ENCODE measurements at places on chromosomes 2 and 18.

DNA sequence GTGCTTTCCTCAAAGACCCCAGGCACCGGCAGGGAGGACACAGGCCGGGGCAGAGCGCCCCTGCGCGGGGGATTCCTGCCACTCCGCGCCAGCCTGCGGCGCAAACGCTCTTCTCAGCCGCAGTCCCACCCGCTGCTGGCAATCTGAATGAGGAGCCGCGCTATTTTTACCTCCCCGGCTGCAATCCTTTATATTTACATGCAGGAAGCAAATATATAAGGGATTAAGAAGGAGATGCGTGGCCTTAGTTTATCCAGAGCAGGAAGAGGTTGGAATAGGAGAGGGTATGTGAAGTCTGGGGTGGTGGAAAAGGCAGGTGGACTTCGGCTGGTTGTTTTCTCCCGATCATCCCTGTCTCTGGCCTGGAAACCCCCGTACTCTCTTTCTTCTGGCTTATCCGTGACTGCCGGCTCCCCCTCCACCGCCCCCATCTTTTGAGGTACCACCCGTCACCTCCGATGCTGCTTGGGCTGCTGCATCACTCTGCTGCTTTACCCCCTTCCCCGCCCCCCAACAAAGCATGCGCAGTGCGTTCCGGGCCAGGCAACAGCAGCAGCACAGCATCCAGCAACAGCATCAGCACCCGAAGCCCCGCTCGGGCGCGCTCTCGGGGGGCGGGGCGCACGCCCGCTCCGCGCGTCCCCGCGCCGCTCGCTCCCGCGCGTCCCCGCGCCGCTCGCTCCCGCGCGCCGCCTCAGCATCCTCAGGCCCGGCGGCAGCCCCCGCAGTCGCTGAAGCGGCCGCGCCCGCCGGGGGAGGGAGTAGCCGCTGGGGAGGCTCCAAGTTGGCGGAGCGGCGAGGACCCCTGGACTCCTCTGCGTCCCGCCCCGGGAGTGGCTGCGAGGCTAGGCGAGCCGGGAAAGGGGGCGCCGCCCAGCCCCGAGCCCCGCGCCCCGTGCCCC, at the start of gene ADAM23:
TSS of gene ADAM23 (plus strand) at position 700 of the 902 bp plus-strand sequence. CDS start 335 bp downstream, outside the sequence.
- DNase-seq = no peak

DNA sequence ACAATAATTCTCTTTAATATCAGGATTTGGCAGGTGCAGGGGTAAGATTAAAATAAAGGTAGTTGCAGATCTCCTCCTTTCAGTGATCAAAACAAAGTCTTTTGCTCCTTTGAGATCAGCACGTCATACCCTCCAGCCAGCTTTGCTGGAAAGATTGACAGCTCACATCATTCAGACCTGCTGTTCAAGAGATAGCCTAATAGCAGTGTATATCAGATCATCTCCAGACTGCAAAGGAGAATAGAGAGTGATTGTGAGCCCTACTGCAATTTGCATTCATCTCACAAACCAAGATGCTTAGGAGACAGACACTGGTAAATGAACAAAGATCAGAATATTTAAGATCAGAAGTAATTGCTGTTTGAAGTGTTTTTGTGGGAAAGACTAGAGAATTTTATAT, 135.8 kb upstream of the DSEL start:
- no peak for DNase-seq

GRCh38 chr2:30886080-30886479, 78.8 kb upstream of the CAPN13 start:
- DNase-seq = no peak

DNA sequence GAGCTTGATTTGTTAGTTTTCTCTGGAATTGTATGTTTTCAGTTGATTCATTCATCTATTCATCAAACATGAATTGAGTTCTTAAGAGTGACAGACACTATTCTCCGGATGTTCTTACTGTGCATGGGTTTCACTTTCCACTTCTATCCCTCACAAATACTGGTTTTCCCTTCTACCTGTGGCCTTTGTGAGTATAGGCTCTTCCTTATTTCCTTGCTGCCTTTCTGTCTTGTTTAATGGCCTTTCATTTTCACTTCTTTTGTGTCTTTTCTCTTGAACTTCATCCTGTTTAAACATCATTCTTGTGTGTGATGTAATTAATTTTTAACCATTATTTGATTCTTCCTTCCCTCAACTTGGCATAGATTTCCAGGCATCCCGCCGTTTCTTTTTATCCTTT, 90.7 kb downstream of the CRIM1 start:
- no peak for DNase-seq

Measured in AG09309 (cell line).